Left renal cortex interstitium (tissue), 4 donors: ENCODE measurements at places on chromosomes 5 and 9.

DNA sequence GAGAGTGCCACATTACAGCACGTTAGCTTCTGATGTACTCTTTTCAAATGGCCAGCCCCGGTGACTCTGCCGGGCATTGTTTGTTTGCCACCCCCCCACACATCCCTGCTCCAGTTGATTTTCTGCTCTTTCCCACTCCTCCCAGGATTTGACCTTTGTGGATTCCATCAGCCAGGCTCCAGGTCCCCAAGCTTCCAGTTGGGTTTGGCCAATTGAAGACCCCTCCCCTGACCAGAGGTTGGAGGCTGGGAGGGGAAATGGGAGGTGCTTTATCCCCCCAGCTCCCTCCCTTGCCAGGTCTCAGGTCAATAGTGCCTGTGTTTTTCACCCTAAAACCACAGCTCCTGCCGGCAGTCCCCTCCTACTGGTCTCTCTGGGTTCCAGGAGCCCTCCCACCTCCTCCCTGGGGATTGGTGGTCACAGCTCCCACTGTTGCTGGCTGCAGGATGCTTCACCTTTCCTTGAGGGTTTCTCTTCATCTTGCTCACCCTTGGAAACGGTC is 34.9 kb downstream of the IRF1 start:
- DNase-seq: no peak

GRCh38 chr5:95562282-95562681 is 7.4 kb downstream of the ARSK start:
- no peak for DNase-seq

DNA sequence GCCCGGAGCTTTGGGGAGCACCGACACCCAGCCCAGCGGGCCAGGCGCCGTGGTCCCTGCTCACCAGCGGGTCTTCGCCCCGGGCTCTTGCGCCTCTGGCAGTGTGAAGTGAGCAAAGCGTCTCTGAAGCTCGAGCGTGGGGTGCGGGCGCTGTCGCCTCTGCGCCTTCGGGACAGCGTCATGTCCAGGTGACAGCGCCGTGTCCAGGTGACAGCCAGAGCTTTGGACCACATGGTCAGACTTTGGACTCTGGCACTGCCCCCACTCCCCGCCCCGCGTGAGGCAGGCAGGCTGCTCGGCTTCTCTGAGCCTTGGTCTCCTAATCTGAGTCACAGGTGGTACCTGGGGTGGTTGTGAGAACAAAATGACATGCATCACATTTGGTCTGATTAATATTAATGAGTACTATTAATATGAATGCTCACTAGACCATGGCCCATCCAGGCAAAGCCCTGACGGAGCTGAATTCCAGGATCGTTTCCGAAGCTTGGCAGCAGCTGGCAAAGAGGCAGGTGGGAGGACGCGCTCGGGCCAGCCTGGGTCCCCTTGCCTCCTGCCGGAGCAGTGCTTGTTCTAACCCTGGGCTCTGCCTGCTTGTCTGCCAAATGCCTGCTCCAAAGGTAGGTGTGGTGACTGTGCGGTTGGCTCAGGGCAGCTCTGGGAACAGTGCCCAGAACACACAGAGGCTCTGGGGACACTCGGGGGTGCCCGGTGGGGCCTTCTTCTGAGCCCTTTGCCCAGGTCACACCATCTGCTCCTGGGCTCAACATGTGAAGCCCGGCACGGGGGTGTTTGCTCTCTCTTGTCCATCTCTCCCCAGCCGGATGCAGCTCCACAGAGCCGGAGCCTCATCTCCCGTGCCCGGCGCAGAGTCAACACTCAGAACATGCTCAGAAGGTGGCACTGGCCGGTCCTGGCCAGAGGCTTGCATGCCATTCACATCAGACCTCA is 157.1 kb downstream of the OLFM1 start:
- DNase-seq: no peak

- no peak for DNase-seq
Observed at GRCh38 chr5:149041242-149041641, 21.6 kb downstream of the SH3TC2 start.

- DNase-seq: no peak
Observed at GRCh38 chr9:18665947-18666346, 192.0 kb downstream of the ADAMTSL1 start.

DNA sequence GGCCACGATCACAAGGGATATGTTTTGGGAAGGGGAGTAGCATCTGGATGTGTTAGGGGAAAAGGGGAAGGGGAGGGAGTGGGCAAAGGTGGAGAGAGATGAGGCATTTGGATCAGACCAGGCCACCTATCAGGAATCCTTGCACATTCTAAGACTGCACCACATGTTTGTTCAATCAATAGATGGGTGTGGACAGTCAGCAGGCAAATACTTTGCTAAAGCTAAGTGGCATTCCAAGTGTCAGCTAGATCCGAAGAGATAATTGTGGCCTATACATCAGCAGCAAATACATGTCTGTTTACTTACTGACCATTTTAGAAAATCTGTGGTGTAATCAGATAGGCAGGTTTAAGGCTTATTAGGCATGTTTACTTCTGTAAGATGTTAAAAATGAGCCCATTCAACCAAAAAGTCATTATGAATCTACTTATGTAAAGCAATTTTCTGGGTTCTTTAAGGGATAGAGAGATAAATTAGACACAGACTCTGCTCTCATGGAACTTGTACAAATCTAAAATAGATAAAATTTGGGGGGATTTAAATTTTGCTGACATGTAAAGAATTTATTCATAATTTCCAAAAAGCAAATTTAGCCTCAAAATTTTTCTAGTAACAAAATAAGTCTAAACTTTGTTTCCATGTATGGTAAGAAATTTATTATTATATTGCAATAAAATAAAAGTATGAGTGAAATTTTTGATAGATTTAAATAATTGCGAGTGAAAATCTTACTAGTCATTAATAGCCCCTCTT is 107.3 kb downstream of the SNCAIP start:
- no peak for DNase-seq

DNA sequence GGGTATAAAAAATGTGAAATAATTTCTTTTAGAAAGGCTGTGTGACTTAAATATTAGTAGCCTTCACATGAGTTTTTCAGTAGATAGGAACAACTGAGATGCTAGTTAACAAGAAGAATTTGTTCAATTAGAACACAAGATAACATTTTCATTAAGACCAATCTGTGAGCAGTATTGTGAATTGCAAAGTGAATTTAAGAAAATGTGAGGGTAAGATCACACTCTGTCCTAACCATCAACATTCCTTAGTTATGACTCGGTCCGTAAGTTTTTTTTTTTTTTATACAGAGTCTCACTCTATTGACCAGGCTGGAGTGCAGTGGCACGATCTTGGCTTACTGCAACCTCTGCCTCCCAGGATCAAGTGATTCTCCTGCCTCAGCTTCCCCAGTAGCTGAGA is 180.2 kb upstream of the EGFLAM start:
- no peak for DNase-seq

- no peak for DNase-seq
Observed at GRCh38 chr9:87657190-87657589, 68.7 kb upstream of the CTSL start.

- DNase-seq: no peak
Observed at GRCh38 chr5:73299665-73300336, 126.8 kb downstream of the TMEM174 start.

DNA sequence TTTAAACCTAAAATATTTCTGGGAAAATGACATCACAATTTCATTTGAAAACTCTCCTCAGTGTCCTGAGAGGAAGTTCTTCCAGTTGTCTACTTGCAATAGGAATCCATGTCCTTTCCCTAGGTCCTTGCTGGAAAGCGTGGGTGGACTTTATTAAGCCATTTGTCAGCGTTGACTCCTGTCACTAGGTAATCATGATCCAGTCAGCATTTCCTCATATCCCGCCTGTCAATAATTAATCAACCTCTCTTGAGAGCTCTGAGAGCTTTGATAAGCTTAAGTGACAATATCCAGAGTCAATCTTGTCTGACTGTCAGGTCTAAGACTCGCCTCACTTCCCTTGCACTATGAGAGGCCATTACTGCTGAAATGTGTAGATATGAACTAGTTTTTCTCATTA is 107.2 kb upstream of the SLIT3 start:
- no peak for DNase-seq

DNA sequence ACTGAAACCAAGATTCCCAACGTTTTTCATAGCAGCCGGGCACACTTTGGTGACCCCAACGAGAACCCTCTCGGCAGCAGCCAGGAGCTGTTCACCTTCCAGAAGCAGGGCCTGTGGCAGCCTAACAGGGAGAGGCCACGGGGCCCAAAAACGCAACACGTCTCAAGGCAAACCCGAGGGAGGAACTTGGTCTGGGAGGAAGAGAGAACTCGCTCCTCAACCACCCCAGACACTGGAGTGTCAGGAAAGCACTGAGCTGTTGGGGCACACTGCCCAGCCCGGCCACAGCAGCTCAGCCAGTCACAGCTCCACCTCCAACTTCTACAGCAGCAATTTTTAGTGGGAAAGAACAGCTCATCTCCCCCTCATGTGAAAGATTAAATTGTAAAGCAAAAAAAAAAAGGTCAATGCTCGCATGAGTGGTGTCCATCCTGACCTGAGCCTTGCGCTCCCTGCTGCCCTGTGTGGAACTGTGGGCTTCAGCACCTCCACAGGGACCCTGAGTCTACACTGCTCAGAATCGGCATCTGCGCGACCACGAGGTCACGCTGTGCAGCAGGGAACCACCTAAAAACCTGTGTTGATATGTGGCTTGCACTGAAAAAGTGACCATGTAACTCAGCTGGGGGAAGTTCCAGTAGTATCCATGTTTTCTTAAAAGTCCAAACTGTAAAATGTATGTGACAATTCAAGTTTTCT is 55.0 kb downstream of the IPPK start:
- no peak for DNase-seq

- no peak for DNase-seq
Observed at GRCh38 chr5:148060309-148060708, 3.5 kb upstream of the SPINK5 start.

DNA sequence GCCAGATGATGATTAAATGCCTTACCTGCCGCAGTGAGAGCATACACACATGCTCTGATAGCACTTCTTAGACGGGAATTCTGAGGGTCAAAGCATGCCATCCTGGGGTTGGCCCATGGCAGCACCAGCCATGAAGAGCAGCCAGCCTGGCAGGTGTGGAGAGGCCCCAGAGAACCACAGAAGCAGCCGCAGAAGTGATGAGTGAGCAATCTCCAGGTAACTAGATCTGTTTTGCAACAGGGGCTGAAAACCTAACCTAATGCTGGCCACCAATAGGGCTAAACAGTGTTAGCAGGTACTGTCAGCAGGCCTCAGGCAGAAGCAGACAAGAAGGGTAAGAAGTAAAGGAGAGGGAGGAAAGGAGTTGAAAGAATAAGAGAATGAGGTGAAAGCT is 33.5 kb upstream of the HOMER1 start:
- DNase-seq: no peak

DNA sequence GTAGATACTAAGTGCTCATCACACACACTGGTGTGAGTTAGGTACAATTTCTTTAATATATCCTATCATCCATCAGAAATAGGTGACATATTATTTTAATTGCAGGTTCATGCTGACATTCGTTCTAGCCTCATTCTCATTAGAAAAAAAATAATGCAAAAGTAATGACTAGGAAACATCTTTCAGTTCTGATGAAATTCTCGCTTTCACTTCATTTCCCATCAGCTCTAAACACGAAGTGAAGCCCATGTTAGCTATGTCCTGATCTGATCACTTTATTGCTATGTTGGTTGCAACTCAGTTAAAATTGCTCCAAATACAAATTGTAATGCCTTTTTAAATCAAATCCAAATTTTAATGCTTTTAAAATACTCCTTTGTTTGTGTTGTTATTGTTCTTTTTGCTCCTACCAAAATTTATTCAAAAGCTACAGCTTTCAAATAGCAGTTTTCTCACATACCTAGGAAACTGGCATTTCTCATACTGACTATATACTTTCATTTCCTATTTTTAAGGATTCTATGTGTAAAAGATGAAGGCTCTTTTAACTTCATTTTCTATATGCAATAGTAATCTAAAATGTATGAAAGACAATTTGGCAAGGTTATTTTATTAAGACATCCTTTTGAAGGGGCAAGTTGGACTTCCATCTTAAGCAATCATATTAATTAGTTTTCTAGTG is 1237.8 kb upstream of the ACO1 start:
- DNase-seq: no peak

DNA sequence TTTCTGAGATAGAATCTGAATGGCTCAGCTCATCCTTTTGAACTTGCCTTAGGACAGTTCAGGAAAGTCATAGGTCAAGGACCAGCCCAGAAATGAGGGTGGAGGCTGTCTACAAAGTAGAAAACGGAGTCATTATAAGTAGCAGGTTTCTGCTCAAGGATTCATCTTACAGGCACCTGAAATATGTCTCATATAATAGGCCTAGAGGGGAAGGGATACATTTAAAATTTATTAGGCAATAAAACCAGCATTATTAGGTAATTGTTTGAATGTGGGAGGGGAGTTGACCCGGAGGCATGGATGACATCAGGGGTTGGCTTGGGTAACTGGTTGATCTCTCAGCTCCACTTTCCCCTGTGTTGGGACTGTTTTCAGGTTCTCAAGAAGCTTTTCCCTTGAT is 11.9 kb upstream of the GALNT10 start:
- no peak for DNase-seq

GRCh38 chr5:118698774-118699173 is 289.6 kb downstream of the DTWD2 start:
- no peak for DNase-seq

DNA sequence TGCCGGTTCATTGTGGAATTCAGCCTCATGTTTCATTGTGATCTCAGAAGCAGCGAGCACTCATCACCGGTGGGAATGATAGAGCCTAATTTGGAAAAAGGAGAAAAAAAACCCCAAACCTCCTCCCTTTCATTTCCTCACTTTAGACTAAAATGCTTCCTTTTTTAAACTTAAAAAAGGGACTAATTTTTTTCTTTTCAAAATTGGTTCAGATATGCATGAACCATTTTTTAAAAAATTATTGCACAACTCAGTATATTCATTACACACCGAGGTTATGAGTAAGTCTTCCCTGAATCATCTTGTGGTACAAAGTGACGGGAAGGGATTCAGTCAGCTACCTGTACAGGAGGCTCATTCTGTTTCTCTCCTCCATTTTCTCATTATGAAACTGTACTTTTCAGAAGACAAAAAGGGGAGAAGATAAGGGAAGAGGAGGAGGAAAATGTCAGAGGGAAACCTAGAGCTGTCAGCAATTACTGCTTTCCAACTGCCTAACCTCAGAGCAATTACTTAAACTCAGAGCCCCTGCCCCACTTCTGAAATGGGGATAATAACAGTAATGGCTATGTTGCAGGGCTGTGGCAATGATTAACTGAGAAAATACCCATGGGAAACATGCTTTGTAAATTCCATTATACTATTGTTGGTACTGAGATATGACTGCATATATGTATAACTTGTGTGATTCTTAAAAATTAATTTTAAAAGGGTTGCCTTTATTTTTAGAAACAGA is 24.0 kb downstream of the GALNT10 start:
- DNase-seq: no peak

DNA sequence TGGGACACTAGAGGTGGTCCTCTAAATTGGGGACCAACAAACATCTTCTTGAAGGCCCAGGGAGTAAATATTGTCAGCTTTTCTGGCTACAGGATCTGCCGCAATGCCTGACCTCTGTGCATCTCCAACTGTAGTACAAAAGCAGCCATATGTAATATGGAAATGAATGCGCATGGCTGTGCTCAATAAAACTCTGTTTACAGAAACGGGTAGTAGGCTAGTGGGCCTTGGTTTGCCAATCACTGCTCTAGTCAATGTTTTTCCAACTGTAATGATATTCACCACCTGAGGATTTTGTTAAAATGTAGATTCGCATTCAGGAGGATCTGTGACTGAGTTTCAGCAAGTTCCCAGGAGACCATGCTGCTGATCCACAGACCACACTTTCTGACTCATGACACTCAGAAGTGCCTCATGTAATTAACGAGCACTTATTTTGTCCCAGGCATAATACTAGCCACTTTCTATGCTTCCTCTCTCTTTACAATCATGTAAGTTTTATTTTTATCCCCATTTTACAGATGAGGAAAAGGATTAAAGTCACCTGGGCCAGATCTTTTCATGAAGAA is 96.9 kb downstream of the MED27 start:
- no peak for DNase-seq
